ENCODE measurements at places on chromosomes 2 and 18.

- DNase-seq, result no peak
Measured at GRCh38 chr2:64951306-64951953, 37.8 kb upstream of the SLC1A4 start.

DNA sequence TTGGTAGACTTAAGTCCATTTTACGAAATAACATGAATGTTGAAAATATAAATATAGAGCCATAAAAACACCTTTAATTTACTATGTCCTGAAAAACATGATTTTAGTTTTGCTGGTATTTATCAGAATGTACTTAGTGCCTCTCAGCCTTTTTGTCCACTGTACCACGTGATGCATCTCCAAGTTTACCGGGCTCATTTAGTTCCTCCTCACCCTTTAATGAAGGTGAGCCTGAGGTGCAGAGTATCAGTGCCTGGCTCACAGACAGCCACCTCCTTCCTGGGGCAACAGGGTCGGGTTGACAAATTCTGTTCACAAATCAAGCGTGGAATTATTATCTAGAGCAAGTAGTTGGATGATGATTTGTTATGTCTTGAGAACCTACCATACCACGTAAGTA is 420.5 kb upstream of the MEIS1 start:
- DNase-seq, result no peak

GRCh38 chr2:199488772-199489400 is 31.1 kb upstream of the SATB2 start:
- peak; percentile 23 for DNase-seq

GRCh38 chr18:9878783-9879242 is 7.0 kb upstream of the TXNDC2 start:
- no peak for DNase-seq

GRCh38 chr2:160207271-160207670 is 7.2 kb upstream of the ITGB6 start:
- no peak for DNase-seq

DNA sequence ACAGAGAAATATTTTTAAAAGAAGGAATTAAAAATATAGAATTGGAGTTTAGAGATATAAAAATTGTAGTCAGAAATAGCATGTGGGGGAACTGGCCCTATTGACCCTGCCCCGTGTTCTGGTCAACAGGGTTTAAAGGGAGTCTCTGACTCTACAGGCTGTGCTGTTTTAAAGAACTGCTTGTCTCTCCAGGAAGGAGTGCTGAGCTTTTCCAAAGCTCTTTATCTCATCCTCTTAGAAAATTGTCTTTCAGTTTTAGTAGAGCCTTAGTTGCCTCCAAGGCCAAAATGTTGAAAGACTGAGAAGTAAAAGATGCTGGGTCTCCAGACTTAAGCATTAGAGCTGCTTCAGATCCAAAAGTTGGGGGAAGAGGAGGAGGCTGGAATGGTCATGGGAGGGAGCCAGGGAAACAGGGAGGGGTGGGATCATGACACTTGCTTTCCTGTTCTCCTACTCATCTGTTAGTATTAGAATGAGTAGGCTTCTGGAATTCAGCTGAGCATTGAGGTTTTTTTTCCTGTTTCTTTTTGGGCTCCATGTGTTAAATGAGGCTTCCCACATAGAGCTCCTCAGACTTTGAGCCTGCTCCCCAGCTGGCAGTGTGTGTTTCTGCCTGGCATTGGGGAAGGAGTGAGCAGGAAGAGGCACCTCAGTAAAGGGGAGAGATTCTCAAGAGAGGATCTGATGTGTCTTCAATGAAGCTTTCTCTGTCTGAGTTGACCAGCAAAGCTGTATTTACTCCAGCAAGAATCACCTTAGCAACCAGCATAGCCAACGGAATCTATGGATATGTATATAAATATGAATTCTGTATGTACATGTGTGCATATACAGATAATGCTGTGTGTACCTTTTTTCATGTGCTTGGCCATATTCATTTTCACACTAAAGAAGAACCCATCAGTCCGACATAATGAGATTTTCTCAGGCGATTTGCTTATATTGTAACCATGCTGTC is 186.8 kb upstream of the FBXO11 start:
- DNase-seq, result no peak

DNA sequence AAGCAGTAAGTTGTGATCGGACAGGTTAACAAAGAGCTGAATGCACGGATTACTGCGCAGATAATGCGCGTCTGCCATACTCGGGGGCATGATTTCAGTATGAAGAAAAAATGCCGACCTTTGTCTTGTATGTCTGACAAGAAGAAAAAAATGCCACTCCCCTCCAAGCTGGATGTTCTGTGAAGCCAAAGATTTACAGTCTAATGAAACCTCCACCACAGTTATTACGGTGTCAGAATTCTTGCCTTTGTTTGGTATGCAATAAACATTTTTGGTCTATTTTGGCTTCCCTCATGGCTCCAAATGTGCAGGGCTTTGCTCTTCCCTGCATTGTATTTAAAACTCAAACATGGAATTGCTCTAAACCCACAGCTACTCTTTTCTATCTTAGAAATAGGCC is 72.2 kb upstream of the THUMPD2 start:
- peak; percentile 29 for DNase-seq

GRCh38 chr2:30037016-30037415 is 109.8 kb upstream of the YPEL5 start:
- DNase-seq, result no peak

DNA sequence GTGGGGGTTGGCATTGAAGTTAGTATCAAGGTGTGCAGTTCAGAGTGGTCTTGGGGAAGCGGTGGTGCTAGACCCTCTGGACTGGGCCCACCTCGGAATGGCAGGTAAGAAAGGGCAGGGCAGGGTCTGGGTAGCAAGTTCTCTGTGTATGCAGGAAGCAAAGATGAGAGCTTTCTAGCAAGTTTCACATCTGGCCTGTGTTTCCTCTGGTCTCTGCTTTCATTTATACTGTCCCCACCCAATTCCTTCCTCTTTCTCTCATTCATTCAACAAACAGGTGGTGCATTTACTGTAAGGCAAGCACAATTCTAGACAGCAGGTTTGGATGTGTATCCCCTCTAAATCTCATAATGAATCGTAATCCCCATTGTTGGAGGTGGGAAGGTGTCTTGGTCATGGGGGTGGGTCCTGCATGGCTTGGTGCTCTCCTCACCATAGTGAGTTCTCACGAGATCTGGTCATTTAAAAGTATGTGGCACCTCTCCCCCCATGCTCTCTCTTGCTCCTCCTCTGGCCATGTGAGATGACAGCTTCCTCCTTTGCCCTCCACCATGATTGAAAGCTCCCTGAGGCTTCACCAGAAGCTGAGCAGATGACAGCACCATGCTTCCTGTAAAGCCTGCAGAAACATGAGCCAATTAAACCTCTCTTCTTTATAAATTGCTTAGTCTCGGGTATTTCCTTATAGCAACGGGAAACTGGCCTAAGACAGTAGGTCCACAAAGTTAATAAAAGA is 51.8 kb downstream of the PKDCC start:
- no peak for DNase-seq

Data from astrocyte of the cerebellum (primary cell).